ENCODE measurements at places on chromosomes 7 and 10.

DNA sequence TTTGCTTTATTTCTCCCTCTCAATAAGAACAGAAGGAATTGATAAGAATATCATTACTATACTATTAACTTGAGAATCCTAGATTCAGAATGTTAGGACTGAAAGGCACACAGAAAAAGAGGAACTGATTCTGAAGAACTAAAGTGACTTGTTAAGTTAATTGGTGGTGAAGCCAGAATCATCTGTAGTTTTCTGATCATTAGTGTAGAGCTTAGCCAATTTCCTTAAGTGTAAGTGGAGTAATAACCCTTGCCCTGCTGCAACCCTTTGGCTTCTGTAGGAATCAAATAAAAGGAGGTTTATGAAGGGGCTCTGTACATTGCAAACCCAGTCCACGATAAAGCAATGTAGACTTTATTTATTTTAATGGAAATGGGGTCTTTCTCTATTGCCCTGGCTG is 1186.0 kb downstream of the SORCS3 start:
- no peak for DNase-seq

- DNase-seq = no peak
Measured at GRCh38 chr7:95342642-95343307, 18.4 kb upstream of the PON1 start.

GRCh38 chr7:110831419-110831818 is 259.5 kb upstream of the LRRN3 start:
- no peak for DNase-seq

GRCh38 chr10:72649291-72649690 is 23.4 kb upstream of the MICU1 start:
- DNase-seq = no peak

GRCh38 chr7:14637968-14638367 is 264.6 kb downstream of the DGKB start:
- no peak for DNase-seq

GRCh38 chr10:90413196-90413595 is 444.6 kb downstream of the HTR7 start:
- no peak for DNase-seq

DNA sequence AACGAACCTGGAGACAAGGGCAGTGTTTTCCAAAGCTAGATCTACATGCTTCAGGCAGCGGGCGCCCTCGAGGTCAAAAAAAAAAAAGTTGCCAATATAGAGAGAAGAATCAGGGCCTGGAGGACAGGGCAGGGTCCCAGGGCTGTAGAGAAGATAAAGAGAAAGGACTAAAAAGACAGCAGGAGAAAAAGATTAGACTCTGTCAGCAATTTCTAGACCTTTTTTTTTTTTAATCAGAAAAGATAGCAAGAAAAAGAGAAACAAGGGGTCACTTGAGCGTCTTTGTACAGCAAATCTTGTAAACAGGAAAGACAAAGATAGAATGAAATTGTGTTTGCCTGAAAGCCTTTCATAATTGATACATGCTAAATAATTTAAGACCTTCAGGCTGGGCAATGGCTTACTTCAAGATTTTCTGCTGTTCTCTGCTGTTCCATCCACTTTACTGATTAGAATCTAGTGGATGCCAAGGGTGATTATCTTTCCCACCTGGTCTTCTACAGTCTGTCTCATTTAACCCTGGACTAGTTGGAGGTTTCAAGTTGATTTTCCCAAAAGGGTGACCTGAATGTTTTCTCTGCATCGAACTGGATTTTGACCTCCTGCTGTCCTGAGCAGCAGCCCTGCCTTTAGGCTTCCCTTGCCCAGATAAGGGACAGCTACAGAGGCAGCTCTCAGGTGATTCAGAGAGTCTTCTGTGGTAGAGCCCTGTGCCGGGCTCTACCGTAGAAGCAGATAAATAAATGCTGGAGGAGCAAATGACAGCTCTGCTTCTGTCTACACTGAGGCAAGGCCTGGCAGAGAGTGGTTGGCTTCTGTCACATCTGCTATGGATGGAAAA is 5.1 kb downstream of the LMOD2 start:
- DNase-seq = no peak

DNA sequence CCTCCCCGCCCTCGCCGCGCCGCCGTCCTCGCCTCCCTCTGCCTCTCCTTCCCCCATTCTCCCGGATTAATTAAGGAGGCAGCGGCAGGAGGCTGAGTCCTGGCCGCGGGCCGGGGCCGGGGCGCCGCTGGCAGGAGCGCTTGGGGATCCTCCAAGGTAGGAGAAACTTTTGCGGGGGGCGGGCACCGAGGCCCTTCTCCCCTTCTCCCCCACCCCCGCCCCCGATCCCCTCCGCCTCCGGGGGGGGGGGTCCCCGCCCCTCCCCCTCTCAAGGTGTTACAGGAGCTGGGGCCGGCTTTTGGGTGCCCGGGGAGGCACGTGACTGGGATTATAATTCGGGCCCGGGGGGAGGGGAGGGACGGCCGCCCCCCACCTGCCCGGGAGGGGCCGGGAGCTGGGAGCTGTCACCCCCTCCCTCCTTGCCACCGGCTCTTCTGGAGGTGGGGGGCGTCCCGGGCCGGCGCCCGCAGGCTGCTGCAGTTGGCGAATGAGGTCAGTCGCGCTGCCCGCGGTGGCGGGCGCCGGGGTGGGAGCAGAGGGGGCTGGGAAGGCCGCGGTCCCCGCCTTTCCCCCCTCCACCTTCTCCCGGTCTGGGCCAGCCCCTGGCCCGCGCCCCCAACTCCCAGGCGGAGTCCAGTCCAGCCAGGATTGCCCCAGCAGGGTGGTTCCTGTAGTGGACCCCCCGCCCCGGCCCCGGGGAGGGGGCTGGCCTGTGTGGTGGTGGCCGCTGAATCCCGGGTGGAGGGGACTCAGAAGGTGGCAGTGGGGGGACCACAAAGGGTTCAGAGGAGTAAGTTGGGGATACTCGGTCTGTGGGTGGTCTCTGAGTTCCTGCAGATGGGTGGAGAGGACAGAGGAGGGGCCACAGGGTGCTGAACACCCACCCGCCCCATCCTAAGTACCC is 567 bp downstream of the GTF2IRD1 start:
- no peak for DNase-seq

GRCh38 chr7:50812094-50812493 is 29.4 kb upstream of the GRB10 start:
- no peak for DNase-seq

DNA sequence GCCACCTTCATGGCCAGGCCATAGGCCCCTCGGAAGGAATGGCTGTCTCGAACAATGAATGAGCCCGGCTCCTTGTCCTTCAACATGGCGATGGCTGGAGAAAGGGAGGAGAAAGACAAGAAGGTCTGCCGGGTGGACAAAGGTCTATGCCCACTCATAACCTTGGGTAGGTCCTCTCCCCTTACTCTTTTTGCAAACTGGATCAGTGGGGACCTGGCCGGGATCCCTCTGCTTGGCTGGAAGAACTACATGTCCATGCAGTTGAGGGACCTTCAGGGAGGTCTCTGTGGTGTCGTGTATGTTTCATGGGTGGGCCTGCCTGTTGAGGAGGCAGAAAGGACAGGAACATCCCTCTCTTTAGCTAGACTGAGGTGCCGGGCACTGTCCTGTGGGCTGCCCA is 284.8 kb downstream of the TNS3 start:
- DNase-seq = no peak

All from epithelial cell of proximal tubule (primary cell).